Stimulated activated CD4-positive, alpha-beta T cell treated with anti-CD3 and anti-CD28 coated beads, Interleukin-1b, Interleukin-23, amount 100 ng/mL, for 48 hours (primary cell): ENCODE measurements at places on chromosomes 6 and 20.
A peak's percentile ranks its signal among the peaks of the same experiment; 100 is the strongest.

GRCh38 chr6:77415706-77416105, 47.6 kb downstream of the HTR1B start:
- no peak for DNase-seq

DNA sequence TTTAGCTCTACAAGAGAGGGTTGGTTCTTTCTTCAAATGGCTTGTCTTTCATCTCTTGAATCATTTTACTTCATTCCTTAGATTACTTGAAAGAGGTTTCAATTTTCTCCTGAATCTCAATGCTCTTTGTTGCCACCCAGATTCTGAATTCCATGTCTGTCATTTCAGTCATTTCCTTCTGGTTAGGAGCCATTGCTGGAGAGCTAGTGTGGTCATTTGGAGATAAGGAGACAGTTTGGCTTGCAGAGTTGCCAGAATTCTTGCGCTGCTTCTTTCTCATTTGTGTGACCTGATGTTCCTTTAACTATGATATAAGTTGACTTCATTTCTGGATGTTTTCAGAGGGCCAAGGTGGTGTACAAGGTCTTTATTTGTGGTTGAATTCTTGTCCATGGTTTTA, 157.8 kb downstream of the SLC22A3 start:
- no peak for DNase-seq

GRCh38 chr6:88358846-88359245, 192.7 kb upstream of the CNR1 start:
- DNase-seq, result no peak

GRCh38 chr6:89925826-89926225, 31.6 kb downstream of the GJA10 start:
- no peak for DNase-seq

DNA sequence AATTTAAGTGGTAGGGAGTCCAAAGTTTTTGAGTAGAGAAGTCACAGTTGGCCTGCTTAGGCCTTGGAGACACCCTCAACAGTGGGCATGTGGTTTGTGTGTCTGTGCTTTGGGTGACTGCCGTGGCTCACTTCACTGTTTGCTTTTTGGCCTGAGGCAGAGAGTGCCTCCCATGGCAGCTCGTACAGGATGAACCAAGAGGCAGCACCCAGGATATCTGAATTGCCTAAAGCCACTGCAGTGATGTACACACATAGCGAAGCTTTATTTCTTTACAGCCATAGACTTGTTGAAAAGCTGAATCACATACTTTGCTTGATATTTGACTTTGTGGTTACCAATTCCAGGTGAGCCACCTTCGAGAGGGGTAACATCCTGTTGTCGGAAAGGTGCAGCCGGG, 21.6 kb downstream of the RREB1 start:
- DNase-seq, result no peak

DNA sequence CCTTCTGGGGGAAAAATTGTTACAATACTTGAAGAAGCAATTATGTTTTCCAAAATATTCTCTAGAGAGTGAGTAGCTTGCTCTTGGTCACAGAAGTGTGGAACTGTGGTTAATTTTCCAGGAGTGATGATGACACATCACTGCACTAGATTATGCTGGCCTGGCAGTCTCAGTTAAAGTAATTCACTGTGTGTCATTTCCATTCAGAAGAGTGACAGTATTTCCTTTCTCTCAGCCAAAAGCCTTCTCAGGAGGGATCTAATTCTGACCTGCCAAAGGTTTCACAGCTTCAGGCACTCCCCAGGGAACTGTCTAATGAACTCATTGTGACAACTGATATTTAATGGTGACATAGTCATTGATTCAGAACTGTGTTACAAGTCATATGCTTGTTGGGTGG, 517.5 kb downstream of the TBC1D32 start:
- DNase-seq, result no peak

DNA sequence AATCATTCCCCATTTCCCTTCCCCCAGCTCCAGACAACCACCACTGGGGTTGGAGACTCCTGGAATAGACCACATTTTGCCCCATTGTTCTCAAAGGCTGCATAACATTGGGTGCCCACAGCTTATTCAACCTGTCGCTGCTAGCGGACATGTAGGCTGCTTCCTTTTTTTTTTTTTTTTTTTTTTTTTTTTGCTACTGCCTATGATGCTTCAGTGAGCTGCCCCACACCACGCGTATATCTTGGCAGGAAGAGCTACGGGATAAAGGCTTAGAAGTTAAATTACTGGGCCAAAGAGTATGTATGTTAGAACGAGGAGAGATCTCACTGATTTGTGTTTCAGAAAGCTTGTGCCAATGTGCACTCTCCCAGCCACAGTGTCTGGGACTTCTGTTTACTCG, 7.0 kb downstream of the LBP start:
- no peak for DNase-seq

- no peak for DNase-seq
Measured at GRCh38 chr6:88983532-88983931, 20.1 kb upstream of the RNGTT start.

- no peak for DNase-seq
Measured at GRCh38 chr6:37570482-37571133, 70.9 kb upstream of the CCDC167 start.

- no peak for DNase-seq
Measured at GRCh38 chr6:139550361-139550760, 175.9 kb upstream of the CITED2 start.

- DNase-seq, result no peak
Measured at GRCh38 chr6:83086751-83087150, 19.3 kb downstream of the DOP1A start.

- no peak for DNase-seq
Measured at GRCh38 chr20:40339661-40340449, 349.2 kb downstream of the MAFB start.

DNA sequence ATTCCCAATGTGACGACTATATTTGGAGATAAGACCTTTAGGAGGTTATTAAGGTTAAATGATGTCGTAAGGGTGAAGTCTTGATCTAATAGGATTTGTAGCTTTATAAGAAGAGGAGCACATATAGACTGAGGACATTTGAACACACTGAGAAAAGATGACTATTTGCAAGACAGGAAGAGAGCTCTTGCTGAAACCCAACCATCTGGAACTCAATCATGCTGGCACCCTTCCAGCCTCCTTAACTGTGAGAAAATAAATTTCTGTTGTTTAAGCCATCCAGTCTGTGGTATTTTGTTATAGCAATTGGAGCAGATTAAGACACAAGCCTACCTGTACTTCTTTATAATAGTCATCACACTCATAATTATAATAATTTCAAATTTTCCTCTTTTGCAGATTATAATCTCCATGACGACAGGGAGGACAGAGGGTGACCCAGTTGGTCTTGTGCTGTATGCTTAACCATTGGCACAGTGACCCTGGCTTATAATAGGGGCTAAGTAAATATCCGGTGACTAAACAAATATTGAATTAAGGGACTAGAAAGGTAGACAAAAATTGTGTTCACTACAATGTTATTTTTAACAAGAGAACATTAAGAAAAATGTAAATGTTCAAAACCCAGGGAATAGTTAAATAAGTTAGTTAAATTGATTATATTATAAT, 206.4 kb upstream of the HDDC2 start:
- no peak for DNase-seq

DNA sequence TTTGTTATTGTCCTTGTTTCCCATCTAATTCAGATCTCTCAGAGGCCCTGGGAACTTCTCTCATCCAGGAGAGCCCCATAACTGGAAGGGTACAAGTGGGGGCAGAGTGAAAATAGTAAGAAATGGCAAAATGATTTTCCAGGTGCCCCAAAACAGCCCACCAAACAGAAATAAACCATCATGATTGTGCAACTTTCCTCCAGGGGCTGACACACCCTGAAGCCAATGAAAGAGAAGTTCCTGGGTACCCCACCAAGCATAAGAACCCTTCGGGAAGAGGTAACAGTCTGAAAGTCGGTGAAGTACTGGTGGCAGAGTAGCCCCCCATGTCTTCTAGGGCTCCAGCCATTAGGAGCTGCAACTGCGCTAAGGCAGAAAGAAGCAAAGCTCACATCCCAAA, 282.0 kb downstream of the PTPRT start:
- DNase-seq, result no peak

GRCh38 chr6:20708367-20709124, 174.3 kb downstream of the CDKAL1 start:
- DNase-seq, result peak; percentile 34

DNA sequence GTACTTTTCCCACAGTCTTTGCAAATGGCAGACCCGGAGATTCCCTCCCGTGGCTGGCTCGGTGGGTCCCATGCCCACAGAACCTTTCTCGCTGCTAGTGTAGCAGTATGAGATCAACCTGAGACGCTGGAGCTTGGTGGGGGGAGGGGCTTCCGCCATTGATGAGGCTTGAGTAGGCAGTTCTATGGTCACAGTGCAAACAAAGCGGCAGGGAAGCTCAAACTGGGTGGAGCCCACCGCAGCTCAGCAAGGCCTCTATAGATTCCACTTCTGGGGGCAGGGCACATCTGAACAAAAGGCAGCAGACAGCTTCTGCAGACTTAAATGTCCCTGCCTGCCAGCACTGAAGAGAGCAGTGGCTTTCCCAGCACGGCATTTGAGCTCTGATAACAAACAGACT, 186.0 kb upstream of the KCNK16 start:
- no peak for DNase-seq

DNA sequence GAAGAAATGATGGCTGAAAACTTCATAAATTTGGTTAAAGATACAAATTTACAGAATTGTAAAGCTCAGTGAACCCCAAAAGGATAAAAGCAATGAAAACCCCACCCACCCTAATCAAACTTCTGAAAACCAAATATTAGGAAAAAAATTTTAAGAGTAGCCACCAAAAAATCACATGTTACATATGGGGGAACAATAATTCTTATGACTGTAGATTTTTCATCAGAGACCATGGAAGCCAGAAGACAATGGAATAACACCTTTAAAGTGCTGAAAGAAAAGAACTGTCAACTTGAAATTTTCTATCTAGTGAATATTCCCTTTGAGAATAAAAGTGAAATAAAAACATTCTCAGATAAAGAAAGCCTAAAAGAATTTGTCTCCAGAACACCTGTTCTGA, 24.4 kb downstream of the PROCR start:
- no peak for DNase-seq

- no peak for DNase-seq
Measured at GRCh38 chr6:33589392-33589730, 9.3 kb upstream of the BAK1 start.

- no peak for DNase-seq
Measured at GRCh38 chr6:53134601-53135235, 13.9 kb downstream of the GCM1 start.

DNA sequence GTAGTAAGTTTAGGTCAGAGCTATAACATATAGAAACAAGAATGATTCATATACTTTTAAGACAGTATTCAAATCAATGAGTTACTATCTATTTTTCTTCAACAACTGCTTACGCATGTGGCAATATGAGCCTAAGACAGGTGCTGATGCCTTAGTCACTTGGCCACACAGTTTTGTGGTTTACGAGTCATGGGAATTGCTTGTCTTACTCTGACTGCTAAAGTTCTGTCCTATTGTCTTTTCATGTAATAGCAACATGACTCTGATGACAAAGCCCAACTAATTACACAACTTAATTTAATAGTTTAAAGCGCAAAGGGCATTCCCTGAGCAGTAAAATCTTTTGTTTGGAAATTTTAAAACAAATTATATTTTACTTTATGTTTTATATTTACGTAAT, 159.3 kb upstream of the CENPW start:
- peak; percentile 68 for DNase-seq

GRCh38 chr6:159564456-159564855, 128.6 kb downstream of the SOD2 start:
- DNase-seq, result no peak

DNA sequence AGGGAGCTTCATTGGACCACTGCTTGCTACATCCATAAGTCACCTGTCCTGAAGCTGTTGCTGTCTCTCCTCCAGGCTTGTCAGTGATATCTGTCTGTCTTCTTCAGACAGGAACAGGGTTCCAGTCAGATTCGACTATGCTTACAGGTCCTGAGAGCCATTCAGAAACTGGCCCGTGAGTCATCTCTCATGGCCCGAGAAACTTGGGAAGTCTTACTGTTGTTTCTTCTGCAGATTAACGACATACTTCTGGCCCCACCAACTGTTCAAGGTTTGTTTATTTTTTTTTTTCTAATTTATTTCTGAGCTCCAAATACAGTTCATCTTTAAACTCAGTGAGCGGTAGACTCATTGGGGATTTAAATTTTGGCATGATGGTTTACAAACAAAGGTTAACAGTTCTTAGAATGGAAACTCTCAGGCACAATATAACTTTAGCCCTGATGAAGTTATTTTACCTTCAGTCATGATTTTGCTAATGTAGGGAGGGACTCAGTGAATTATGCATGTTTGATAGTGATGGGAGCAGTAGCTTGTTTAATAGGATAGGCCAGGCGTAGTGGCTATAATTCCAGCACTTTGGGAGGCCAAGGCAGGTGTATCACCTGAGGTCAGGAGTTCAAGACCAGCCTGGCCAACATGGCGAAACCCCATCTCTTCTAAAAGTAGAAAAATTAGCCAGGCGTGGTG, 24.7 kb downstream of the RALGAPB start:
- no peak for DNase-seq

DNA sequence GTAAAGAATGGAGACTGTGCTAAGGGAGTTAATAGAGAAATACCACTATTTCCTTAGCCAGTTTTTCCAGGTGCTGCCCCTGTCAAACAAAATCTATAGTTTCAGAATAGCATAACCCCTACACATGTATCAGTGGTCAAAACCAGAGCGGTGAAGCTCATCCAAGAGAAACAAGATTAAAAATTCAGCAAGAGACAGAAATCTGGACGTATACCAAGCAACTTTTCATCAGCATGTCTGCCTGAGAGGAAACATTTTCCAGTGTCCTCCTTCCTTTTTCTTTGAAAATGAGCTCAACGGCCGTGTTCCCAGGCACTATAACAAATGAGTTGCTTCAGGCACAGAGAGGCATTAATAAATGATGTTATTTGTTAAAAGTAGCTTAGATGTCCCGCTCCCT, 416.5 kb downstream of the BCKDHB start:
- no peak for DNase-seq

DNA sequence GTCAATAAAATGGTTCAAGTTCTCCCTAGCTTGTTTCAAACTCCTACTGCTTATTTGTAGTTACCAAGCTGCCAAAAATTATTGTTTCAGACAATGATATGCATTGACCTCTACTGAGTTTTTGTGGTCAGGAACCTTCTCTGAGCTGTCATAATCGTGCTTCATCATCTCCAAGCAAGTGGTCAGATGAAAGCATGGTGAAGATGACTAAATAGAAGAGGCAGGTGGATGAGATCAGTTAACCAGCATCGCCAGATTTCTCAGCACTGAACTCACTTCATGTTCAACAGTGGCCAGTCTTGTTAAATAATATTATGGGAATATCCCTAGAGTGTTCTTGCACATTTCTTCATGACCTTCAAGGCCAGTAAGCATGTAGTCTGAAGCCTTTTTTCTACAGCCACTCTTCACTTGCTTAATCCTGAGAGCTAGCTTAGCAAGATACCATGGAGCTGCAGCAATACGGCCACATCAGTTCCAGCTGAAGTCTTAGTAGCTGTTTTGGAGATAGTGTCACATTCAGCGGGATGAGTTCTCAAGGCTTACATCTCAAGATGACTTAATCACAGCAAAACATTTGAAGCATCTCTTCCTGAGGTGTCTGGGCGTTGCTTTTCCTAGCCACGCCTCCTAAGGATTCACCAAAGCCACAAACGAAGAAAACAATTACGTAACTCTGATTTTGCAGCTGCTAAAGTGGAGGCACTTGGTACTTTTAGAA, 101.6 kb upstream of the TMEM30A start:
- no peak for DNase-seq
